Activated naive CD8-positive, alpha-beta T cell treated with anti-CD3 and anti-CD28 coated beads, Interleukin-2, amount 50 U/mL, for 16 hours (primary cell): ENCODE measurements at places on chromosomes 12 and 14.

DNA sequence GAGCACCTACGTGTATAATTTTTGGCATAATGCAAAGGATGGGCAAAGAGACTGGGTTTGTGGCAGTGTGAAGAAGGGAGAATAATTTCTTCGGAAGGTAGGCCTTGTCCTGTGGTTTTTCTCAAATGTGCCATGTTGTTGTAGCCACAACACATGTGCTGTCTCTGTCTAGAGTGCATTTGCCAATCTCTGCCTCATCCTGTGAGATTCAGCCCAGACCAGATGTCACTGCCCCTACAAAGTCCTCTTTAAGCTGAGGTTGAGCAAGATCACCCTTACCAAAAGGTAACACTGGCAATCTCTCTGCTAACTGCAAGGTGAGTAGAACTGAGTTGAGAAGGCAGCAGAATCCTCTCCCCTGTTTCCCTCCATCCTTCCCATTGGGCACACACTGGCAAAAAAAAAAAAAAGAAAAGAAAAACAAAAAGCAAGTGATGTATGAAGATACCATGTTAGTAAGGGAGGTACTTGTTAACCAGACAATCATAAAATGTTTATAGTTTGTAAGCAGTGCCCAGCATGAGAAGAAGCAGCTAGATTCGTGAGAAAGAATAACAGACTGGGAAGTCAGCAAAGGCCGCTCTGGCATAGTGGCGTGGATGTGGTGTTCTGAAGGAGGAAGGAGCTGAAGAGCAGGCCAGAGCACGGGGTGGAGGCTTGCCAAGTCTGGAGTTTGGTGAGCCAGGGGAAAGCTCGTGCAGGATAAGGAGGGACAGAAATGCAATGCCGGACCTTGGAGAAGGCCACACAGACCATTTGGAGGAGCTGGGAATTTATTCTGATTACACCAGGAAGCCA lies 18.9 kb downstream of the DYRK2 start:
- no peak for DNase-seq

- DNase-seq = no peak
Measured at GRCh38 chr14:26319139-26319864, 278.5 kb downstream of the NOVA1 start.

DNA sequence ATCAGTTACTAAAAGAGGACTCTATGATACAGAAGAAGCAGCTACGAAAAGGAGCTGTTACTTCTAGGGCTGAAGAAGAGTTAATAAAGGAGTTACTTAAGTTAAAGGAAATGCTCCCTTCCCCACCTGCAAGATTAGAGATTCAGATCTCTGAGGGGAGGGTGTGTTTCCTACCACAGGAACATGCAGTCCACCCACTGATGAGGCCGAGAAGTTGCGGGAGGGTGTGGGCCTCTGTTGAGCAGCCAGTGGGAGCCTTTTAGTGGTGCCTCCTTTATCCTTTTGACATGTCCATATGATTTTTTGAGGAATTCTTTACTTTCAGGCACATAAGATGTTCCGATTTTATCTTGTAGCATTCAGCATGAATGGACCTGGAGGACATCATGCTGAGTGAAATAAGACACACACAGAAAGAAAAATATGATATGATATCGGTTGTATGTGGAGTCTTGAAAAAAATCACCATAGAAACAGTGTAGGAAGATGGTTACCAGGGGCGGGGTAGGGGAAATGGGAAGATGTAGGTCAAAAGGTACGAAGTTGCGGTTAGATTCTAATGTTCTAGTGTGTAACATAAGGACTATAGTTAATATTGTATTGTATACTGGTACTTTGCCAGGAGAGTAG lies 4.4 kb upstream of the M6PR start:
- DNase-seq = no peak

DNA sequence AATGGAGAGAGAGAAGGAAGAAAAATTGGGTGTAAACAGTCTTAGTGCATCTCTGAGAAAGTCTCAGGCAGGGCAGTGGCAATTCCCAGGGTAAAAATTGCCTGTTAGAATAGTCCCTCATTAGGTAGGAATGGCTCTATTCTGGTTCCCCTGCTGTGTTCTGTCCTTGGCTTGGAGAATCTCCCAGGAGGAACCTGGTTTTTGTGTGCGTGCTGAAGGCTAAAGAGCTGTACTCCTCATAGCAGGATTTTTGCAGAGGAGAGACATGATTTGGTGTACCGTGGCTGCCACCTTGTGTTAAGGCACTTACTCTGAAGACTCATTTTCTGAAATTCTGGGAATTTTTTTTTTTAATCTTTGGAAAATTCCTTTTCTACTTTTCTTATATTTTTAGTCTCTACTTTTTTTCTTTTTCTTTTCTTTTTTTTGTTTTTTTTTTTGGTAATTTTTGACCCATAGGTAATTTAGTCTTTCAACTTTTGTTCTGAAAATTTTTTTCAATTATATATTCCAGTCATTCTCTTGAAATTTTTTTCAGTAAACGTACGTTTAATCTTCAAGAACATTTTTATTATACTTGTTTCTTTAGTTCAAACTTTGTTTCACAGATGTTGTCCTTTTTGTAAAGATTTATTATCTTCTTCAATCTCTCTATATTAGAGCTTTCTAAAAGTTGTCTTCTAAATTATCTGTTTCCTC lies 63.8 kb downstream of the FBXO33 start:
- no peak for DNase-seq

GRCh38 chr12:31226639-31227038 lies 99.3 kb downstream of the SINHCAF start:
- no peak for DNase-seq

GRCh38 chr12:8123124-8123912 lies at the start of gene CLEC4A:
TSS of gene CLEC4A (plus strand) at chr12:8123617. CDS start at chr12:8123879, 262 bp downstream.
- no peak for DNase-seq

- no peak for DNase-seq
Measured at GRCh38 chr12:11895421-11896078, 175.2 kb upstream of the BCL2L14 start.

- DNase-seq = no peak
Measured at GRCh38 chr12:67807814-67808213, 159.3 kb downstream of the DYRK2 start.

- no peak for DNase-seq
Measured at GRCh38 chr14:45194964-45195363, 58.0 kb downstream of the MIS18BP1 start.
